ENCODE measurements at places on chromosomes 2 and 18.
A peak's percentile ranks its signal among the peaks of the same experiment; 100 is the strongest.

GRCh38 chr2:188292348-188293239 lies 920 bp downstream of the GULP1 start:
- no peak for DNase-seq

- peak; percentile 33 for DNase-seq
These were observed 104.6 kb downstream of the RTN4 start for GRCh38 chr2:54945391-54946219.

DNA sequence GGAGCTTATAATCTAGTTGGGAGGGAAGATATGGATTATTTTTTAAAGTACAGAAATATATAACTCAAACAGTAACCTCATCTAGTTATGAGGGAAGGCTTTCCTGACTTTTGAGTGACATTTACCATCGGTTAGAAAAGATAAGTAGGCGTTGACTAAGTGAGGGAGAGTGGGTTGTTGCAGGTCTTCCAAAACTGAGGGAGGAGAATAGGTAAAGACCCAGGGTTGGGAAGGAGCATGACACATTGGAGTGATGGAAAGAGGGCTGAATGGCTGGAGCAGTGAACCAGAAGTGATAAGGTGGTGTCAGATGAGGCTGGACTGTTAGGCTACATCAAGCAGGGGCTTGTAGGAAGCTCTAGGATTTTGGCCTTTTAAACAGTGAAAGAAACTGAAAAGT lies 10.6 kb upstream of the NUP35 start:
- no peak for DNase-seq

- no peak for DNase-seq
These were observed 67.5 kb downstream of the GALNT13 start for GRCh38 chr2:153939124-153939796.

Measured in T-helper 2 cell (primary cell).